Vagina (tissue), 2 donors: ENCODE measurements at places on chromosomes 2 and 18. TPM values are rescaled to one million over a fixed set of nuclear protein-coding genes. Genes with fewer than 3 reads are reported as not detected.

The SLC40A1 gene
- total RNA-seq: 53.3 TPM

The ANKRD29 gene
- total RNA-seq: 32.9 TPM

The SPDYA gene
- 5.2 TPM for total RNA-seq

The HAUS1 gene
- 20.9 TPM for total RNA-seq

DNA sequence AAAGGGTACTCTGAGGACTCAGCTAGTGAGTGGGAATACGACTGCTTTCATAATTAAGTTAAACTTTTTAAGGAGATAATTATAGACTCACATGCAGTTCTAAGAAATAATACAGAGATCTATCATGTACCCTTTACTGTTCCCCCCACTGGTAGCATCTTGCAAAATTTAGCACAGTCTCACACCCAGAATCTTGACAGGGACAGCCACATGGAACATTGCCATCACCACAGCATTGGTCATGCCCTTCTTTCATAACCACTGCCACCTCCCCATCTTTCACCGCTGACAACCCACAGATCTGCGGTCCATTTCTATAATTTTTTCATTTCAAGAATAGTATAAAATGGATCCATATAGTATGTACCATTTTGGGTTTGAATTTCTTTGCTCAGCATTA is 37.8 kb downstream of the ARHGEF4 start:
- no peak overlapping the region for H3K4me3 ChIP-seq
- no peaks in the 10 kb centered on the region for H3K4me1 ChIP-seq
- H3K27ac ChIP-seq: no peak overlapping the region
- H3K27me3 ChIP-seq: no peaks in the 10 kb centered on the region

DNA sequence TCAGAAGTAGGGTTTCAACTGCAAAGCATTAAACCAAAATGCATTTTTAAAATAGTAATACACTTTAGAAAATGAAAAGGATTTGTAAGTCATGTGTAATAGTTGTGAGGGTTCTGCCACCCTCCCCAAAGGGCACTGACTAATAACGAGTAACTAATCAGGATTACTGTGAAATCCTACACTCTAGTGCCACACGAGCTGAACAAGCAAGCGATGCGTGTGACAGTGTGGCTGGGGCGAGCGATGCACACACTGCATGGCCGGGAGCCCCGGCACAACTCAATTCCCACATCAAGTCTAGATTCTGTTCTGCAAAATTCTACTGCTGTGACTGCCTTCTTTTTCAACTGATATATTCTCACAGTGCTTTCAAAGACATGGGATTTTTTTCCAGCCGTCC is 156.4 kb downstream of the SEPTIN10 start:
- no peak for DNase-seq
- H3K4me3 ChIP-seq: no peak overlapping the region
- no peaks in the 10 kb centered on the region for H3K36me3 ChIP-seq
- H3K4me1 ChIP-seq: no peaks in the 10 kb centered on the region
- no peak overlapping the region for H3K27ac ChIP-seq
- no peaks in the 10 kb centered on the region for H3K27me3 ChIP-seq

DNA sequence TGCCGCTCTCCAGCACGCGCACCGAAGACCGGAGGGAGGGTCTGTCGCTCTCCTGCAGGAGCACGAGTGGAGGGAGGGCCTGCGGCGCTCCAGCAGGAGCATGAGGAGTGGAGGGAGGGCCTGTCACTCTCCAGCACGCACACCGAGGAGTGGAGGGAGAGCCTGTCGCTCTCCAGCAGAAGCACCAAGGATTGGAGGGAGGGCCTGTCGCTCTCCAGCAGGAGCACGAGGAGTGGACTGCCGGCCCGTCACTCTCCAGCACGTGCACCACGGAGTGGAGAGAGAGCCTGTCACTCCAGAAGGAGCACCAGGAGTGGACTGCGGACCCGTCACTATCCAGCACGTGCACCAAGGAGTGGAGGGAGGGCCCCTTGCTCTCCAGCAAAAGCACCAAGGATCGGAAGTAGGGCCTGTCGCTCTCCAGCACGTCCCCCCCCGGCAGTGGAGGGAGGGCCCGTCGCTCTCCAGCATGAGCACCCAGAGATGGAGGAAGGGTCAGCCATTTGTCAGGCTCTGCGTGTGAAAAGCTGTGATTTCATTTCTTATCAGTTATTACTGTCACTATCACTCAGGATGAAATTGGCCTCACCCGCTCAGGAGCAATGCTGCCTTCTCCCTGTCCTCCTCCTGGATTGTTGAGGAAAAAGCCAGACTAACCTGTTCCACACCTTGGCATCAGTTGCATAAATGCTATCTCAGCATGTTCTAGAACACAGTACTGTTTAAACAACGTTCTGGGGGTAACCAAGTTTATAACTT is 35.9 kb downstream of the ADI1 start:
- H3K4me1 ChIP-seq: no peaks in the 10 kb centered on the region
- peaks cover 14% of the 10 kb centered on the region for H3K36me3 ChIP-seq
- H3K27ac ChIP-seq: no peak overlapping the region
- H3K27me3 ChIP-seq: no peaks in the 10 kb centered on the region
- DNase-seq: no peak

DNA sequence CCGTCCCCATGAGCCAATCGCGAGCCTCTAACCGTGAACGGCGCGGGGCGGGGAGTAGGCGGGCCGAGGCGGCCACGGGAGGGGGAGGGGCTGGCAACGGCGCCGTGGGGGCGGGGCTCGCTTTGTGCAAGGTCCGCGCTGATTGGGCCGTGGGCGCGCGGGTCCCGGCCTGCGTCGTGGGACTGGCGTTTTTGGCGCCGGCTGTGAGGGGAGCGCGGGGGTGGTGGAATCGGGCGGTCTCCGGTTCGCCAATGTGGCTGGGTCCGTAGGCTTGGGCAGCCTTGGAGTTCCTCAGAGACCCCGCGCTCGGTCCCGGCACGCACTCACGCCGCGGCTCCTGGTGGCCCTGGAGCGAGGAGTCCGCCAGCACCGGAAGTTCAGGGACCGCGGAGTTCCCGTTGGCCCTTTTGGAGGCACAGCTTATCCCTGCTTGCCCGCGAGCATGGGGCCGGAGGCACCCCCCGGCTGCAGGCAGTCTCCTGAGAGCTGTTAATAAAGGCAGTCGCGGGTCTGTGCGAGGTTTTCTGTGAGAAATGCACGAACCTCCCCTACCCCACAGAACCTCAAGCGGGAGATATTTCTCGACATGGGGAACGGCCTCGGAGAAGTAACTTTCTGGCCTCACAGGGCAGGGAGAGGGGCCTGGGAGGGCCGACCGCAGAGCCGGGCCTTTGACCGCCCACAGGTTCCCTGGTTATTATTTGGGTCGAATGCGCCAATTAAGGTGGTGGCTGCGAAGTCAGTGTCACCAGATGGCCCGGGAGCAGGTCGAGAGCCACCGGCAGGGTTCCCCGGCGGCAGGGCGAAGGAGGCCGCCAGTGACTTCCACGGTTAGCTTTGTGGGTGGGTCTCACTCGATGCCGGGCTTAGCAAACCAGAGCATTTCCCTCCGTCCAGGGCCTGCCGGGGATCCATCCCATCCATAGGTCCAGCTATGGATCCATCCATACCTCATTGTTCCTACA is 574 bp upstream of the NCL start:
- DNase-seq: no peak
- peaks cover 31% of the 10 kb centered on the region for H3K4me1 ChIP-seq
- peak overlapping the region; percentile 100 for H3K4me3 ChIP-seq
- no peaks in the 10 kb centered on the region for H3K36me3 ChIP-seq
- H3K27ac ChIP-seq: peak overlapping the region; percentile 90
- H3K27me3 ChIP-seq: no peaks in the 10 kb centered on the region

DNA sequence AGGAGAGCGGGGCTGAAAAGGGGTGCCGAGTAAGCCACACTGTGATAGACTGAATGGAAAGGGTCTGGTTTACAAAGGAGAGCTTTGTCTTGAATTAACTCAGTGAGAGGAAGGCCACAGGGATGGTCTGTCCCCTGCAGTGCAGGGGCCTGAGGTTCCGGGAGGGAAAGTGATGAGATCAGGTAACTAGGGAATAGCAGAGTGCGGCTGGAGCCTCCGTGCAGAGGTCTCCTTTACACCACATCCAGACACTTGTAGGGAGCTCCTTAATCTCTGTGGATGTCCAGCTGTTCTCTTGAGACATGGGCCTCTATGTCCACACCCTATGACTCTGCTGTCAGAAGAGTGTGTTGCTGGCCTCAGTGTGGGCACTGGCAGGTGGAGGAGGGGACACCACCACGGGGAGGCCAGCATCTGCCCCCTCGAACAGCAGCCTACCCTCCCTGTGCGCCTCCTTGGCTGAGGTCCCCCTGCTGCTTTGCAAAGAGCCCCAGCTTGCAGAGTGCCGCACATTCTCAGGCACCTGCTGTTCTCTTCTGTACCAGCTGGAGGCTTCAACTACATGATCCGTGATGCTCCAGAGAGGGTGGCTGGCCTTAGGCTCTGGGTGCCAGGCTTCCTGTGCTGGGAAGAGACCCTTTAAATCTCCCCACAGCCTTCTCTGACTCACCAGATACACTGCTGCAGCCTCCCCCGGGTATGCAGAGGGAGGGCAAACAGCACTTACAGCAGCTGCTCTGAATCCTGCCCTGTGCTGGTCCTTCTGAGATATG is 25.9 kb downstream of the ENOSF1 start:
- H3K4me3 ChIP-seq: no peak overlapping the region
- H3K27me3 ChIP-seq: no peaks in the 10 kb centered on the region
- DNase-seq: no peak
- H3K4me1 ChIP-seq: no peaks in the 10 kb centered on the region

GRCh38 chr2:86280191-86280667 is 57.2 kb downstream of the REEP1 start:
- DNase-seq: no peak
- H3K4me1 ChIP-seq: no peaks in the 10 kb centered on the region
- H3K4me3 ChIP-seq: no peak overlapping the region
- H3K27ac ChIP-seq: no peak overlapping the region

DNA sequence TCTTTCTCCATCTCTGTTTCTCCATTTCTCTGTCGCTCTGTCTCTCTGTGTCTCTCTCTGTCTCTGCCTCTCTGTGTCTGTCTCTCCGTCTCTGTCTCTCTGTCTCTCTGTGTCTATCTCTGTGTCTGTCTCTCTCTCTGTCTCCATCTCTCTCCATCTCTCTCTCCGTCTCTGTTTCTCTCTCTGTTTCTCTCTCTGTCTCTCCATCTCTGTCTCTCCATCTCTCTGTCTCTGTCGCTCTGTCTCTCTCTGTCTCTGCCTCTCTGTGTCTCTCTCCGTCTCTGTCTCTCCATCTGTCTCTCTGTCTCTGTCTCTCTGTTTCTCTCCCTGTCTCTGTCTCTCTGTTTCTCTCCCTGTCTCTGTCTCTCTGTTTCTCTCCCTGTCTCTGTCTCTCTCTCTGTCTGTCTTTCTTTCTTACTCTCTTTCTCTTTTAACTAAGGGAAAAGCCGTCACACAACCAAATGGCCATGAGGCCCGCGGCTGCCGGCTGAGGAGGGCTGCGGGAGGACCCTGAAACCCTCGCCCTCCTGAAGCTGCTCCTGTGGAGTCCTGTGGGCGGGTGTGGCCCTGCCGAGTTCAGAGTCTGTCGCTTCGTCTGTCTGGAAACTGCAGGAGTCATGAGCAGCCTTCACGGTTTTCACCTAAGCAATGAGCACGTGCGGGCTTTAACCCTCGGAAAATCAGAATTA is 29.3 kb downstream of the NFATC1 start:
- no peaks in the 10 kb centered on the region for H3K27me3 ChIP-seq
- peaks cover 7% of the 10 kb centered on the region for H3K4me1 ChIP-seq
- no peaks in the 10 kb centered on the region for H3K36me3 ChIP-seq
- DNase-seq: no peak
- H3K27ac ChIP-seq: no peak overlapping the region

- no peaks in the 10 kb centered on the region for H3K4me1 ChIP-seq
- no peak for DNase-seq
- H3K4me3 ChIP-seq: no peak overlapping the region
Measured at GRCh38 chr2:41510108-41510507, 537.7 kb upstream of the PKDCC start.

GRCh38 chr2:8571792-8572499 is 109.9 kb upstream of the ID2 start:
- H3K27me3 ChIP-seq: no peaks in the 10 kb centered on the region
- no peak overlapping the region for H3K27ac ChIP-seq
- H3K36me3 ChIP-seq: no peaks in the 10 kb centered on the region
- DNase-seq: no peak
- H3K4me3 ChIP-seq: no peak overlapping the region
- H3K4me1 ChIP-seq: peaks cover 17% of the 10 kb centered on the region

- no peak overlapping the region for H3K4me3 ChIP-seq
- H3K36me3 ChIP-seq: no peaks in the 10 kb centered on the region
- DNase-seq: no peak
- no peaks in the 10 kb centered on the region for H3K4me1 ChIP-seq
Measured at GRCh38 chr2:196935432-196935831, 8.9 kb upstream of the PGAP1 start.

GRCh38 chr2:109727929-109728447 is 66.1 kb upstream of the RGPD5 start:
- H3K27ac ChIP-seq: no peak overlapping the region
- H3K27me3 ChIP-seq: no peaks in the 10 kb centered on the region
- DNase-seq: no peak
- no peak overlapping the region for H3K4me3 ChIP-seq

DNA sequence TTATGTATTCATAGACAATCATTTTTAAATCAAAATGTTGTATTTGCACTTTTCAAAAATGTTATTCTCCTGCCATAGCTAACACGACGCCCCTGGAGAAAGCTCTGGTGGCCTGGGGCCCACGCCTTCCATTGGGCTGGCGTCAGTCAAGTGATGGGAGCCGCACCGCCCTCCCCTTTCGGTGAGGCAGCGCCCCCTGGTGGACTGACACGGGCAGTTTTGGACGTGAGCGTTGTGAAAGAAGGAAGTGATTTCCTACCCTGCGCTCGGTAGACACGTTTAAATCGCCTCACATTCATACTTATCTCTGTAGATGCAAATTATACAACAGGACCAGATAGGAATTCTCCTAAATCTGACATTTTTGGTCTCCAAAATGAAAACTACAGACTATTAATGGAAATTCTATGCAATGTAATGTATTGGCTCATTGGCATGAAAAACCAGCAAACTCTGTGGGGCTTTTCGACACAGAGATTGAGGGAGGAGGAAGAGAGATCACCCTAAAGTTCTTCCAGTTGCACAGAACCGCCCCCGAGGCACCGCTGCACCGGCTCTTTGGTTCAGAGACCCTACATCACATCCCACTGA is 326.2 kb upstream of the SOX11 start:
- H3K4me3 ChIP-seq: no peak overlapping the region
- no peak for DNase-seq
- H3K36me3 ChIP-seq: no peaks in the 10 kb centered on the region
- H3K4me1 ChIP-seq: no peaks in the 10 kb centered on the region
- no peaks in the 10 kb centered on the region for H3K27me3 ChIP-seq

GRCh38 chr2:65420712-65421431 is 11.5 kb downstream of the SPRED2 start:
- H3K27ac ChIP-seq: no peak overlapping the region
- H3K4me1 ChIP-seq: peaks cover 38% of the 10 kb centered on the region
- DNase-seq: no peak
- no peaks in the 10 kb centered on the region for H3K36me3 ChIP-seq
- no peaks in the 10 kb centered on the region for H3K27me3 ChIP-seq

GRCh38 chr2:192162392-192163042 is 32.2 kb downstream of the TMEFF2 start:
- H3K27ac ChIP-seq: no peak overlapping the region
- no peak overlapping the region for H3K4me3 ChIP-seq
- no peaks in the 10 kb centered on the region for H3K36me3 ChIP-seq
- no peak for DNase-seq
- H3K27me3 ChIP-seq: no peaks in the 10 kb centered on the region
